ENCODE measurements at places on chromosomes 3 and 15.

- no peak for DNase-seq
Observed at GRCh38 chr3:72281551-72281950, 496.6 kb upstream of the PROK2 start.

DNA sequence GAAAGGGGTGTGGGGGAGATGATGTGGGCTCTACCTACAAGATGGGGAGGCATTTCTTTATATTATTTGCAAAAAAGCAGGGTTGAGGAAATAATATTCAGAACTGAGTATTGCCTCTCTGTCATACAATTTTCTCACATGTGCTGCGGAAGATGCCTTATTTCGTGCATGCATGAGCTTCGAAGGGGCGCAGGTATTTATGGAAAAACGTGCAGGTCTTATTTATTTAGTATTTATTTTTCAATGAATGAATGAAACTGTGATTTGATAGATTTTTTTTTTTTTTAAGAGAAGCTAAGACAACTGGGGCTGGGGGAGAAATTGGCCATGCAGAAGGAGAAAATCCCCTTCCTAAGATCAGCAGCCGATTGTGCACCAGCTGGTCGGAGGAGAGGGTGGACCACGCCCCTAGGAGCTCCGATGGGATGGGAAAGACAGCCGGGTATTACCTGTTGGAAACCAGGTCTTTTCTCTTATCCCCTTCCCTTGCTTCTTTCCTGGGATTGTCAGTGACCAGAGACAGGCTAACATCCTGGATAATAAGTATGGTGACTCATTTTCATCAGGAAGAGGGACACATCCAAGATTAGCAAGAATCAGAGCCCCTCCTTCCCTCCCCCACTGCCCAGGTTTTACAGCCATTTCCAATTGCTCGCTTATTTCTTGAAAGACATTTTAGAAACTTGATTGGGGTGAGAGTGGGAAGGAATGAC lies 875 bp downstream of the GAP43 start:
- no peak for DNase-seq

DNA sequence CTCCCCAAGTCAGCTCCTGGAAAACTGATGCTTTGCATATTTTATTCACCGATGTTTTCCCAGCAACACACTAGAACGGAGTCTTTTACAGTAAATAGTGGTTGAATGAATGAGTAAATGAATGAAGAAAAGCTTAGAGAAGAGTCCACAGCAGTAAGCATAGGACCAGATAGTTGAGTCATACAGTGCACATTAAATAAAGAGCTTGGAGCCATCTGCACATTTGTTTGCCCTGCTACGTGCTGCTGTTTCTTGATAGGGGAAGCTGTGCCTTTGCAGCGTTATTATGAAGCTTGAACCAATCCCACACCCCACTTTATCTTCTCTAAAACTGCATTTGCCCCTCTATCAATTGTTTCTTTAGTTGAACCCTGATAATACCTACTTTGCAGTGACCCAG lies 1.2 kb downstream of the FAM98B start:
- DNase-seq, result peak; percentile 25

DNA sequence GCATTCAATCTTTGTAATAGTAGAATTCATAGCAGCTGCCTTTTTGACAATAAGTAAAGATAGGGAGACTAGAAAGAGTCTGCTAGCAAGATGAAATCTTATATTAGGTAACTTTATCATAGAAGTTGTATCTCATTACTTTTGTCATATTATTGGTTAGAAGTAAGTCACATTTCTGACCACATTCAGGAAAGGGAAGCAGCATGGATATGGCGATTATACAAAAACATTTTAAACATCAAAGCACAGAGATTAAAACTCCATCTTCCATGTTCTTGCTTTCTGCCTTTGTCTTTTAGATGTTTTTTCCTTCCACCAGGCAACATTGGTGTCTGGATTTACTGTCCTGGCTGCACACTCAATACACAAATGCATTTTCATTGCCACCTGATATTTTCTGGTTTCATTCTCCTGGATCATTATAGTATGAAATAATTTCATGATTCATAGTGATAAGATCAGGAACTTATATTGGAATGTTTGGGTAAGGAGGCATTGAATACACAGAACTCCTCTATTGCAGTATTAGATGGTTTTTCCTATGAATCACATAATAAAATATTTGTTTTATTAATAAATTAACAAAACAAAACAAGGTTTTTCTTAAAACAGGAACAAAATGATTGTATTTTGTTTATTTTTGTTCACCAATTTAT lies 1460.3 kb upstream of the CADM2 start:
- no peak for DNase-seq

DNA sequence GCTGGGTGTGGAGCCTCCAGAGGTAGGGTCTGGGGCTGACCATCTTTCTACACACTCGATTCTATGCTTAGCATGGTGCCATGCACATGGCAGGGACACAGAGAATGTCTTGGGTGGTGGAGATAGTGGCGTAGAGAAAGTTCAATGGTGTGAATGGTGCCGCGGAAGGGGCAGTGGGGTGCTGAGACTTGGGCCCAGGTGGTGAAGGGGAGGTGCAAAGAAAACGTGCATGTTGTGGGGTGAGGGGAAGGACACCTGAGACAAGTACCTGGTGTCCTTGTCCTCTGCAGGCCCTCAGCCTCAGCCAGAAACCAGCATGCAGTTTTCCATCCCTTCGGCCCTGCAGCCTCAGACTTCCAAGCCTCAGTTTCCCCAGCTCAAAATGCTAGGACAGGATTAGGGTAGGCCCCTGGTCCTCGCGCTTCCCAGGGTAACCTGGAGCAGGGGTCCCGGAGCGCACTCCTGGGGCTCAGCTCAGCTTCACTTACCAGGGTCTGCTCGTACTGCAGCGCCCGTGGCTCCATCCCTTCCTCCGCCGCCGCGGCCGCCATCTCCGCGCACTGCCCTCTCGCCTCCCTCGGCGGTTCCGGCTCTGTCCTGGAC lies 375 bp downstream of the CLCN2 start:
- DNase-seq, result no peak

- DNase-seq, result peak; percentile 23
Observed at GRCh38 chr15:69093127-69093526, 67.3 kb upstream of the GLCE start.

DNA sequence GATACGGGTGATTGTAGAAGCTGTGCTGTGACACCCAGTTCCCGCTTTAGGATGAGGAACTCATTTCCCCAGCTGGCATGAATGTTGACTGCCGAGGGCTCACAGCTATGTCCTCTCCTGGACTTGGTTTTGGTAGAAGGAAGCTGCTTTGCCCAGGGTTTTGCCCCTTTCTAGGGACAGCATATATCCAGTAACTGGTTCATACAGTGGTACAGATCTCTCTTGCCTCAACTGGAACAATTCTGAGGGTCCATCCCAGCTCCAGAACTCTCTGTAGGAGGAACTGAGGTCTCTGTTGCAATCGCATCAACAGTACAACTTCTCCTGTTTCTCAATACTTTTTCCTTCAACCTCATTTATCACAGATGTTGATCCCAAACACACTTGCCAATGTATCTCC lies 54.5 kb upstream of the FNDC3B start:
- DNase-seq, result no peak

Measured in kidney tubule cell (primary cell).